ENCODE measurements at places on chromosomes 7 and 10. TPM values are rescaled to one million over a fixed set of nuclear protein-coding genes. Genes with fewer than 3 reads are reported as not detected.

The UCMA gene
- not detected for polyA plus RNA-seq

The TAS2R4 gene
- 0.13 TPM for polyA plus RNA-seq

The FAM237B gene
- not detected for polyA plus RNA-seq

The EPC1 gene
- 15.6 TPM for polyA plus RNA-seq

The MCM10 gene
- 35.2 TPM for polyA plus RNA-seq
